Activated gamma-delta T cell (primary cell): ENCODE measurements at places on chromosomes 7 and 10.

GRCh38 chr7:155377071-155377837 lies 79.6 kb downstream of the INSIG1 start:
- DNase-seq, result no peak

- DNase-seq, result no peak
Observed at GRCh38 chr7:158448430-158449100, 139.1 kb downstream of the PTPRN2 start.

GRCh38 chr7:142647749-142648148 lies 101.5 kb upstream of the PRSS1 start:
- DNase-seq, result no peak

GRCh38 chr7:83655951-83656556 lies 7.1 kb upstream of the SEMA3E start:
- no peak for DNase-seq

DNA sequence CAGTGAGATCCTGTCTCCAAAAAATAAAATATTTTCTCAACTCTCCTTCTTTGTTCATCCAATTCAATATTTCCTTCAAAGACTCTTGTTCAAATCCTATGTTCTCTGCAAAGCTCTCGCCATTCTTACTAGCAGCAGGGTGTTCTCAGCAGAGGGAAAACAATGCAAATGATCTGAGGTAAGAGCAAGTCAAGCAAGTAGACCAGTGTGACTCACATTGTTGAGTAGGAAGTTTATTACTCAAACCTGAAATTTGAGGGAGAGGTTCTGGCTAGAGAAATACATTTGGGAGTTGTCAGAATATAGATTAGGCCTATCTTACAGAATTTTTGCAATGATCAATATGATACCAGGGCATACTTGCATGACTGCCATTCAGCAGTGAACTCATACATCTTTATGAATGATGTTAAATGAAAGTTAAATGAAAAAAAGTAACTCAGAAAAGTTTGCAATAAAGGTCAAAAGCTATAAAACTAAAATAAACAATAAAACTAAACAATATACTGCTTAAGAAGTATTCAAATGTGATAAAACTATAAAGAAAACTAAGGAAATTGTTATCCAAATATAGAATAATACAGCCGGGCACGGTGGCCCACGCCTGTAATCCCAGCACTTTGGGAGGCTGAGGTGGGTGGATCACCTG lies 5.8 kb downstream of the IDE start:
- DNase-seq, result no peak

DNA sequence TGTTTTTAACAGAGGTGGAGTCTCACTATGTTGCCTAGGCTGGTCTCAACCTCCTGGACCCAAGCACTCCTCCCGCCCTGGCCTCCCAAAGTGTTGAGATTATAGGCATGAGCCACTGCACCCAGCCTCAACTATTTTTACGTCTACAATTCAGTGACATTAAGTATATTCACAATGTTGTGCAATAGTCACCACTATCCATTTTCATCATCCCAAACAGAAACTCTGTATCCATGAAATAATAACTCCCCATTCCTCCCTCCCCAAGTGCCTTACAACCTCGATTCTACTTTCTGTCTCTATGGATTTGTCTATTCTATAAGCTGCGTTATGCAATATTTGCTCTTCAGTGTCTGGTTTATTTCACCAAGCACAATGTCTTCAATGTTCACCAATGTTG lies 20.3 kb upstream of the ZNRF2 start:
- DNase-seq, result no peak

- DNase-seq, result no peak
Observed at GRCh38 chr10:62980687-62981086, 152.4 kb upstream of the NRBF2 start.

DNA sequence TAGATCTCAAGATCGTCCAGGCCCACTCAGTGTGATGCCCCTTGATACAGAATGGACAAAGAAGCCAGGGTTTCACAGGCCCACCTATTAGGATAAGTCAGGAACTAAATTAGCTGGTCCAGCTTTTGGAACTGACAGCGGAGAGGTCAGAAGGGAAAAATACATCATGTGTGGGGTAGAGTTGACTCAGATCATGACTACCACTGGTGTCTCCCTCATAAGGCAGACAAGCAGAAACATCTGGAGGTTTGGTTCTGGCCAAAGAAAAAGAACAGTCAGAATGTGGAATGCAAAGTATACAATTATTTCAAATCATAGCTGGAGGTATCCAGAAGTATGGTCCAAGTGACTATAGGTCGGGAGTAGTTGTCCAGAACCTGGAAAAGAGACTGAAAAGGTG lies 621.1 kb upstream of the CELF2 start:
- no peak for DNase-seq

DNA sequence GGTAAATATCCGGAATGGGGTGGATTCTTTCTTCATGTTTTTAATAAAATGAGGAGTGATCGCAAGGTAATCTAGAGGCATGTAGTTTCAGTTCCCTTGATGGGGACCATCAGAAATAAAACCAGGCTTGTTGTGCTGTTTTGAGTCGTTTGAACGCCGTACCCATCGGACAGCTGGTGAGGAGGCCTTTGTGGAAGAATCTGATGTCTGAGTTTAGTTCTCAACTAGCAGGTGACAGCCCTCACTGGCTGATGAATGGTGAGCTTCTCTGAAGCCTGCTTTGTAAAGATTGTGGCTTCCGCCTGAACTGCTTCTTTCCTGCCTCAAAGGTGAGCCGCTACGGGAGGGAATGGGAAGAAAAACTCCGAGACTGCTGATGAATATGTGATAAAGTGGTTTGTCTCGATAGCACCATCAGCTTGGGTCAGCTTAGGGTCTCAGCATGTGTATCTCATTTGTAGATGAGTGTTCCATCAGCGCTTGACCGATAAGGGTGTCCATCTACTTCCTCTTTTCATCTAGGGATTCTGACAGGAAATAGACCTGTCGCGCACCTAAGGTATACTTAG lies 977 bp downstream of the TMEM248 start:
- no peak for DNase-seq

DNA sequence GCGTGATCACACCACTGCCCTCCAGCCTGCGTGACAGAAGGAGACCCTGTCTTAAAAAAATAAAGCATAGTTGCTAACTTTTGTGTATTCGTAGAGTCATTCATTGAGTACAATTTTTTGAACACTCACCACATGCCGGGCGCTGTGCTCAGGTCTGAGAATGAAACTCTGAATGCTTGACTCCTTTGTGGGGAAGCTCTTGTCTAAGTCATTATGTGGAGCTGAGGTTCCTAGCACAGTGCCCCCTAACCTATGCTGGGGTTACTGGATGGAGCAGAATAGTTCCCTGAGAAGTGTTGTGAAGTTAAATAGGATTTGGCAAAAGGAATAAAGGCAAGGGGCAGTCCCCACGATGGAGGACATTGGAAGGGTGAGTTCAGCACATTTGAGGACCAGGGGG lies 123.3 kb downstream of the CELF2 start:
- no peak for DNase-seq

GRCh38 chr7:22432203-22432718 lies 67.7 kb downstream of the STEAP1B start:
- DNase-seq, result no peak

GRCh38 chr7:148912758-148913541 lies 28.9 kb upstream of the EZH2 start:
- DNase-seq, result no peak

DNA sequence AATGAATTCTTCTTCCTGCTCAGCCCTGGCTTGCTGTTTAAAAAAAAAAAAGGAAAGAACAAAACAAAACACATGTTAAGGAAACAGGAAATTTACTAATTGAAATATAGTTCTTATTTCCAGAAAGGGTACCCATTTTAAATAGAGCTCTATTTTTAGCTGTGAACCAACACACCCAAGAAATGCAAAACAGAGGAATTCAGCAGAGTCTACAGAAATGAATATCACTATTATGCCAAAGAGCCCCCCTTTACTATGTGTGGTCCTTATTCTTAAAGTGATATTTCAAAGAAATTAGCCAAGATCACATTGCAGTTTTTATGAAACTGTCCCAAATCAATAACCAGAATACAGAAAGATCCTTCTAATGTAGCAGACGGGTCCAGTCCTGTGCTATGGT lies 53.7 kb downstream of the CCDC6 start:
- DNase-seq, result no peak

DNA sequence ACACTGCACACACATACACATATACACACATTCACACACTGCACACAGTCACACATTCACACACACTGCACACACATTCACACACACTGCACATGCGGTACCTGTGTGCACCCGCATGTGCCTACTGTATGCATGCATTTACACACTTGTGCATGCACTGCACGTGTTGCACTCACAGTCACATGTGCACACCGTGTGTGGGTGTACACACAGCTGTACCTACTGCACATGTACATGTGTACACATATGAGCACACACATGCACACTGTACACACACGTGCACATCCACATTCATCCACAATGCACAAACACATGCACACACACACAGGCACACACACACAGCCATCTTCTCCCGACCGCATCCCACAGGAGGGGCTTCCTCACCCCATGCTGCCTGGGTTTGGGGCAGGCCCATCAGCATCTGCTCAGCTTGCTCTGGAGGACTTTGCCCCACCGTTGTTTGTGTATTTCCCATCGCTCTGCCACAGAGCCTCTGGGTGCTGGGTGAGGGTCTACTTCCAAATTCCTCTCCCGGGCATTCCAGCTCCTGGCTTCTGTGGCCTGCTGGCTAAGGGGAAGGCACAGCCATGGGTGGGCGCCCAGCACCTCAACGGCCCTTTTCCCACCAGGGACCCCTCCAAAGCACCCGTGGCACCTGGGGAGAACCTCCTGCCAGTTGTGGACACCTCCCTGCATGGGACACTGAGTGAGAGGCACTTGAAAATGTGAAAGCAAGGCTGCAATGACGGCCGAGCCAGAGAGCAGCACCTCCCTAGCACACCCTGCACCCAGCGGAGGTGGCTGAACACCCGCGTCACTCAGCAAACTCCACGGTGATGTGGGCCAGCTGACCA lies 324.3 kb downstream of the PTPRN2 start:
- DNase-seq, result no peak

GRCh38 chr7:127411176-127411575 lies 18.7 kb upstream of the ZNF800 start:
- DNase-seq, result no peak

- DNase-seq, result no peak
Observed at GRCh38 chr10:12332572-12333379, 16.6 kb upstream of the CAMK1D start.

- no peak for DNase-seq
Observed at GRCh38 chr10:51235865-51236264, 161.6 kb downstream of the PRKG1 start.

DNA sequence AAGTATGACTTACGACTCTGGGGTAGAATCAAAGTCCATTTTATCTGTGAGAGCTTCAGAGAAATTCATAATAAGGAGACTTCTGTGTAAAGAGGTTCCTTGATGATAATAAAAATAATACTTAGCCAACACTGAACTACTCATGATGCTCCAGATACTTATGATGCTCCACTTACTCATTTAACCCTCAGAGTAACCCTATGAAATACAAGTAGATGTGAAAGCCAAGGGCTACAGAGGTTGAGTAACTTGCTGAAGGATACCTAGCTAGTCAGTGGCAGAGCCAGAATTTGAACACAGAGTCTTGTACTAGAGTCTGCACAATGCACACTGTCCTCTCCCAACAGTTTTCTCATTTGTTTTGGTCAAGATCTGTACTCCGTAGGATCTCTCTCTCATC lies 89.5 kb downstream of the HECW1 start:
- no peak for DNase-seq

DNA sequence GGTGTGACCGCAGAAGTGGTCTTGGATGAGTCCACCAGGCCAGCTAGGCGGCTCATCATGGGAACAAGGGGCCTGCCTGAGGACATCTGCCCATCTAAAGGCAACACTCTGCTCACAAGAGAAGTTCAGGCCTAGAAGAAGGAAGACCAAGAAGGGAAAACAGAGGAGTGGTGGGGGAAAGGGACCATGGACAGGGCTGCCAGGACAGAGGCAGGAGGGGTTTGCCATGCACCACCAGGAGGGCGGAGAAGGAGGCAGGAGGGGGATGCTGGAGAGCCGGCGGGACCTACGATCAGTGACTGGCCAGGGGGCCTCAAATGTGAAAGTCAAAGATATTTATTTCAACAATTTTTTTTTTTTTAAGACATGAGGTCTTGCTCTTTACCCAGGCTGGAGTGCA lies 33.1 kb downstream of the GAD2 start:
- DNase-seq, result no peak

GRCh38 chr7:79786187-79786586 lies 332.7 kb upstream of the MAGI2 start:
- DNase-seq, result no peak

GRCh38 chr7:142792593-142792992 lies 21.8 kb downstream of the PRSS2 start:
- no peak for DNase-seq

DNA sequence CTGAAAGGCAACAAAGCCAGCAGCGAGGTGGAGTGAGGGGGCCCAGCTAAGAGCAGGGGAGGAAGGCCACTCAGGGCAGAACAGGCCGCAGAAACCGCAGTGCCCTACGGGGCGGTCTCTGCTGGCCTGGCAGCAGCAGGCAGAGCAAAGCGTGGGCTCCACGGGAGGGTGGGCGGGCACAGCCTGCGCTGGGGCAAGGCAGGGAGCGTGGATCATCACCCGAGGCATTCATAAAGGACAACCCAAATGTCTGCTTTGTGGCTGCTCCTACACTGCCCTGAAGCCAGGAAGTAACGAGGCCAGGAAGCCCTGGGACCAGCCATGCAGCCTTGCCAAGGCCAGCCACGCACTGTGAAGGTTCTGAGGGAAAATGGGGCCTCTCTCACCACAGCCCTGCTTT lies 127.5 kb downstream of the MAD1L1 start:
- no peak for DNase-seq

DNA sequence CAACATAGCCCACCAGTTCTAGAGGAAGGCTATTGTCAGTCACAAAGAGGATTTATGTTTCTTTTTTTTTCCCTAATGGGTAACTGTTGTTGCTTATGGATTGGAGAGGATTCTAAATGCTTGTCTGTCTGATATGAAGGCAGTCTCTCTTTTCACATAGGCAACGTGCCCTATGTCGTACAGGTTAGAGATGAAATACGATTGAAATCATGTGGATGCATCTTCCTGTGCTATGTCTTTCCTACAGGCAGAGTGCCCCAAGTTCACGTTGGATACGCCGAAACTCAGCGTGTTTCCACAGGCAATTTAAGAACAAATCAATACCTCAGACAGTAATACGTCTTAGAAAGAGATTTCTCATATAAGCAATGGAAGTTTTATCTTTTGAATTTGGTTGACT lies 93.8 kb downstream of the CELF2 start:
- no peak for DNase-seq

- no peak for DNase-seq
Observed at GRCh38 chr7:74263399-74264120, 9.4 kb upstream of the RFC2 start.

DNA sequence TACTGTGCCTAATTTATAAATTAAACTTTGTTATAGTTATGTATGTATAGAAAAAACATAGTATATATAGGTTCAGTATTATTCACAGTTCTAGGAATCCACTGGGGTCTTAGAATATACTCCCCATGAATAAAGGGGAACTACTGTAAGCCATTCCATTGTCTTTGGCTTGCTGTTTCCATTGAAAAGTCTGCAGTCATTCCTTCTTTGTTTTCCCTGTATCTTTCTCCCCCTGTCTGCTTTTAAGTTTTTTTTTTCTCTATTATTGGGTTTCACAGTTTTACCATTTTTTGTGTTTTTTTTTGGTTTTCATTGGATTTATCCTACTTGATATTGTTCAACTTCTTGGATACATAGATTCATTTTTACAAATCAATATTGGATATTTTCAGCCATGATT lies 6.7 kb upstream of the PNLIP start:
- no peak for DNase-seq
